ENCODE measurements at places on chromosomes 5 and 9. TPM values are rescaled to one million over a fixed set of nuclear protein-coding genes. Genes with fewer than 3 reads are reported as not detected.

DND1 gene
- 0.44 TPM for total RNA-seq

CAMLG gene
- total RNA-seq, result 21.0 TPM

SLC34A3 gene
- not detected for total RNA-seq

TAL2 gene
- not detected for total RNA-seq

CLTB gene
- 102 TPM for total RNA-seq

FREM1 gene
- 0.72 TPM for total RNA-seq

GRIA1 gene
- 0.22 TPM for total RNA-seq

FLT4 gene
- under 0.01 TPM for total RNA-seq

BASP1 gene
- total RNA-seq, result 250 TPM

AIF1L gene
- 0.22 TPM for total RNA-seq

PCDHB11 gene
- total RNA-seq, result 0.29 TPM

ANKRD33B gene
- total RNA-seq, result 3.1 TPM

KCNN2 gene
- 0.88 TPM for total RNA-seq

MLANA gene
- not detected for total RNA-seq

PLAC8L1 gene
- total RNA-seq, result not detected

SPATA31A3 gene
- not detected for total RNA-seq

ZCCHC9 gene
- total RNA-seq, result 35.8 TPM

PCDHB15 gene
- total RNA-seq, result 0.14 TPM

SPATA31D1 gene
- total RNA-seq, result not detected

IRX2 gene
- not detected for total RNA-seq

RMRP gene
- 27,284 TPM for total RNA-seq

KCNV2 gene
- total RNA-seq, result not detected

DBH gene
- total RNA-seq, result not detected

SHOC1 gene
- 0.14 TPM for total RNA-seq

NPR2 gene
- total RNA-seq, result 14.0 TPM

KLF9 gene
- total RNA-seq, result 51.2 TPM

SVEP1 gene
- total RNA-seq, result 16.2 TPM

PCDHB8 gene
- total RNA-seq, result 0.29 TPM

LAMC3 gene
- total RNA-seq, result 2.1 TPM

PRLR gene
- 0.22 TPM for total RNA-seq

PCDHGB7 gene
- 7.6 TPM for total RNA-seq

DCTN4 gene
- total RNA-seq, result 64.0 TPM

SOX30 gene
- total RNA-seq, result not detected

TAS2R1 gene
- total RNA-seq, result not detected

SNCB gene
- 0.14 TPM for total RNA-seq

IFNE gene
- 22.3 TPM for total RNA-seq

NUTM2F gene
- not detected for total RNA-seq

ADAMTS16 gene
- total RNA-seq, result 0.57 TPM

TIMD4 gene
- not detected for total RNA-seq

LCN15 gene
- total RNA-seq, result not detected

ZNF658 gene
- total RNA-seq, result 3.4 TPM

MTAP gene
- 63.4 TPM for total RNA-seq

PCDH12 gene
- total RNA-seq, result not detected

STK10 gene
- total RNA-seq, result 46.8 TPM

TTF1 gene
- 8.0 TPM for total RNA-seq

Data from placental pericyte (primary cell).